Stimulated activated CD4-positive, alpha-beta T cell treated with anti-CD3 and anti-CD28 coated beads, Interleukin-15, amount 100 ng/mL, for 48 hours (primary cell): ENCODE measurements at places on chromosomes 2 and 18.

GRCh38 chr2:135494917-135495316 is 36.1 kb downstream of the ZRANB3 start:
- DNase-seq = no peak

DNA sequence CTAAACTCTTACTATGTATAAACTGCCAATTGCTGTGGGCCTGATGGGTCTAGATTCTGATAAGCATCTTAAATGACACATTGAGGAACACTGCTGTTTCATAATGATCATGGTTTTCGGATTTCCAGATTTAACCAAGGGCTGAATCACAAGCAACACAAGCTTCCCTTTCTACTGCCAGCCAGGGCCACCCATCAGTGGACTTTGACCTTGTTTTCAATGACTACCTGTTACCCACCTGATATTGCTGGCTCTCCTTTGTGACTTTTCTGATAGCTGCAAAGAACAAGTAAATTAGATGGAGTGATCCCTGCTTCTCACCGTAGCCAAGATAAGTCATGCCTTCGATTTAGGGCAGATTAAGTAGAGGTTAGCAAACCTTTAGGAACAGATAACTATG is 259.0 kb downstream of the PAX3 start:
- DNase-seq = no peak

GRCh38 chr18:55264108-55264507 is 304.8 kb upstream of the CCDC68 start:
- no peak for DNase-seq

DNA sequence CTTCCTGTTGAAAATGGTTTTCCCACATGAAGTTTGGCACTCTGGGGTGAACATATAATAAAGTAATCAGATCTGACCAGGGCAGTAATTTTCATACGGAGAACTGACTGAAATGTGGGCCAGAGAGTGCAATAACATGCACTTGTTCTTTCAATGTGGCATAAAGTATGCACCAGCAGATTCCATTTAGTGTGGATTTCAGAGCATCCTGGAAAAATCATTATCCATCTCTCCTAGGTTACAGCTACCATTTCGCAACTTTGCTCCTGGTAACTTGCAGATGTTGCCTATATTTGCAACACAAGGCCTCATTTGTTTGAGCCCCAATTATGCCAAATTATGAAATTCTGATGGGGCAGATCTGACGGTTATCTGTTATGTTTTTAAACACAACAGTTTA is 55.4 kb downstream of the COLEC12 start:
- no peak for DNase-seq

- DNase-seq = no peak
Measured at GRCh38 chr2:47310801-47311560, 92.0 kb upstream of the MSH2 start.

GRCh38 chr2:127128445-127128904 is 21.5 kb upstream of the BIN1 start:
- no peak for DNase-seq

DNA sequence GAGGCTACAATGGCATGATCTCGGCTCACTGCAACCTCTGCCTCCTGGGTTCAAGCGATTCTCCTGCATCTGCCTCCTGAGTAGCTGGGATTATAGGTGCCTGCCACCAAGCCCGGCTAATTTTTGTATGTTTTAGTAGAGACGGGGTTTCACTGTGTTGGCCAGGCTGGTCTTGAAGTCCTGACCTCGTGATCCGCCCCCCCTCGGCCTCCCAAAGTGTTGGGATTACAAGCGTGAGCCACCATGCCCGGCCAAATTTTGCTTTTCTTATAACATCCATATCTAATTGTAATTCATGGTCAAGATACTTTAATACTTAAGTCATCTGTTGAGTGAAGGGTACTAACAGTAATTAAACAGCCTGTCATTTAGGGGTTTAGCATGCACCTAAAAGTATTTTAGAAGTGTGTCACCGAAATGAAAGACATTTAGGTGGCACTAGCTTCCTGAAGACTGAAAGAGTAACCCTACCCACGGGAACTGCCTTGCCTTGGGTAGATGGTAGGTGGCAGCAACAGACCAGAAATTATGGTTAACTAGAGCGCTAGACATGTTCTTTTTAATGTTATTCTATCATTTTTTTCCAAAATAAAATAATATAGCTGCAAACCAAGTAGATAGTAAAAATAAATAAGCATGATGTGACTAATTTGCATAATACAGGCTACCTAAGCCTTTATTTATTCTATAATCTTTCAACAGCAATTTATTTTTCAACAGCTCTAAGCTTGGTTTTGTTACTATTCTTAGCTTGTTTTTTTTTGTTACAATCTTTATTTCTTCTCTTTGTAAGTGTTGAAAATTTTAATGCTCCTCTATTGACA is 8.6 kb upstream of the ACYP2 start:
- DNase-seq = no peak

GRCh38 chr2:149648282-149649030 is 60.9 kb upstream of the MMADHC start:
- no peak for DNase-seq

GRCh38 chr18:39051013-39051412 is 1485.4 kb upstream of the CELF4 start:
- DNase-seq = no peak
